ENCODE measurements at places on chromosomes 12 and 14.

DNA sequence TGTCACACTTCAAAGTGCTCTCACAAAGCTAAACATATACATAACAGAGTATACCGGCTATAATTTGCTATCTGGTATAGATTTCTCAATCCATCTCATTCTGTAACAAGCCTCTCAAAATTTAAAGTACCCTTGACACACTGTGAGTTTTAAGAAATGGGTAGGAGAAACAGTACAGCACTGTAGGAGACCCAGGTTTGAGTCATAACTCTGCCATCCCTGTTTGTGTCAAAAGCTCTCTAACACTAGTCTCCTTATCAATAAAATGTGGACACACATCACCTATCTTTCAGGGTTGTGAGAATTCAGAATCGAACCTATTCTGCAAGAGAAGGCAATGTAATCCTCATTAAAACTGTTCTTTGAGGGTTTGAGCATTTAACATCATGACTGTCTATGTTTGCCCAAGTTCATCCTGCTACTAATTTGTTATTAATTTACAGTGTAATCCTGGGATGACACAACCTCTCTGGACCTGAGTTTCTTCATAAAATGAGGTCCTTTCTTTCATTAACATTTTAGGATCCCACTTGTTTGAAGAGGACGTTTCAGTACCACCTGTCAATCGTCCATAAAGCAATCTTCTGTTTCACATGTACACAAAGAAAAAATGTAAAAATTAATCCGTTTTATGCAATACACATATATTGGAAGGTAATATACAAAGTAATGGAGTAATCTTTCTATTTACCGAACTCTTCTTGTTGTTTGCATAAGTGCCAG, 12.1 kb downstream of the SPTSSA start:
- DNase-seq, result no peak

DNA sequence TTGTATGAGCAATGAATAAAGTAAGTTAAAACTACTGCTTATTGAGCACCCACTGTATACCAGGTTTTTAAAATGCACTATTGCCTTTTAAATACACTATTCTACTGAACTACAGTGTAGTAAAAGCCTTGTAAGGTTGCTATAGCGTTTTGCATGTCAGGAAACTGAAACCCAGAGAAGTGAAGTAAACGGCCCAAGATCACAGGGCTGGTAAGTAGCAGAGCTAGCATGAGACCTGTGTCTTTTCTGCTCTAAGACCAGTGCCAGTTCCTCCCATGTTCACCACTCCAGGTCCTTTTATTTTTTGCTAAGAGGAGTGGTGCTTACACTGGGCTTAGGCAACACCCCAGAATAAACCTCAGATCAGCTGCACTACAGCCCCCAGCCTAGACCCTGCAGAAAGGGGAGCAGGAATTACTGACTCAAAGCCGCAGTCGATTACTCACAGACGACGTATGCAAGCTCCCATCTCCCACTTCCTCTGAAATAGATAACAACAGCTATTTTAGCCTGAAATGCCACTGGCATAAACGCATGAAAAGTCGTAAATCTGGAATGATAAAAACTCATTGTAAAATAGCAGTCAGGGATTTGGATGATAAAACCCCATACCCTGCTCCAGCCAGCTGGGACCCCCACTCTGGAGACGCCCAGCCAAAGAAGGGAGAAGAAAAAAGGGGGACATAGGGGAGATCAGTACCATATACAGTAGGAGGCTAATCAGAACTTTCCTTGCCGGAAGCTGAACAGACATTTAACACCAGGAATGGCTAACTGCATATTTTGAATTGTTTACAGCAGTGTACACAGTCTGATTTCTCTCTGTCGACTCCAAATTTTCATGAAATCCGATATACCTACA, 108.3 kb downstream of the NUAK1 start:
- no peak for DNase-seq

- DNase-seq, result no peak
Measured at GRCh38 chr12:31471823-31472222, 119.1 kb downstream of the DENND5B start.

DNA sequence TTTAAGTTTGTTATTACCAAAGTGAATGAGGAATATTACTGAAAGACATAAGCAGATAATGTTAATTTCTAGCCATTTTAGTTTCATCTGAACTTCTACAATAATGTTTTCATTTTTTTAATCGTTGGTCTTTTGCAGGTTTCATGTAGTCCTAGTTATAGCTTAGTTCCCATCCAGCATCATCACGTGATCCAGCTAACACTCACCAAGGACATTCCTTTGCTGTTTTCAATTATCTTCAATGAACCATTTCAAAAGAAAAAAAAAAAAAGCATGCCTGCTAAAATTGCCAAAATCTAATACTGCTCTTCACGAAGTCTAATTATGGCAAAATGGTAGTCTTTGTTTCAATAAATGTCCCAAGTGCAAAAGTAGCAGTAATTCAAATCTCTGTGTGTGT, 187.7 kb upstream of the ATXN7L3B start:
- DNase-seq, result no peak

GRCh38 chr12:43167691-43168090, 384.3 kb downstream of the ADAMTS20 start:
- no peak for DNase-seq
